ENCODE measurements at places on chromosomes 7 and 10. TPM values are rescaled to one million over a fixed set of nuclear protein-coding genes. Genes with fewer than 3 reads are reported as not detected.

- DNase-seq = no peak
Observed at GRCh38 chr10:132601567-132601966, 64.0 kb downstream of the INPP5A start.

DNA sequence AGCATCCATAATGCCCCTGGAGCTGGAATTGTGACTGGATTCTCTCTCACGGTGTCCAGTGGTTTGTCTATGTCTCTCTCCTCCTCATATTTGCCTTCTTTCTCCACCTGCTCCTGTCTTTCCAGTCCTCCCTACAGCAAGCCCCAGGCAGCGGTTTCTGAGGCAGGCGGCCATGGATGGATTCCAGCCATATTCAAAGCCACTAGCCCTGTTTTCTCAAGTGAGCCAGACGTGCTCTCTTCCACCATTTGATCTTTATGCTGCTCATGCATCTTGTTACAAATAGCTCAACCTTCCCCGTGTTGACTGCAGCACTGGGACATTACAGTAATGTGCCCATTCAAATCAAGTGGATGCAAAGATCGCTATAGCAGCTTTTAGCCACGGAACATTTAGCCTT lies 387.2 kb upstream of the PODXL start:
- no peak for DNase-seq

The NIPSNAP2 gene
- 93.8 TPM for total RNA-seq

The C1QL3 gene
- not detected for total RNA-seq

The NPY gene
- not detected for total RNA-seq

GRCh38 chr10:49382826-49383225 lies 13.1 kb downstream of the DRGX start:
- no peak for DNase-seq

DNA sequence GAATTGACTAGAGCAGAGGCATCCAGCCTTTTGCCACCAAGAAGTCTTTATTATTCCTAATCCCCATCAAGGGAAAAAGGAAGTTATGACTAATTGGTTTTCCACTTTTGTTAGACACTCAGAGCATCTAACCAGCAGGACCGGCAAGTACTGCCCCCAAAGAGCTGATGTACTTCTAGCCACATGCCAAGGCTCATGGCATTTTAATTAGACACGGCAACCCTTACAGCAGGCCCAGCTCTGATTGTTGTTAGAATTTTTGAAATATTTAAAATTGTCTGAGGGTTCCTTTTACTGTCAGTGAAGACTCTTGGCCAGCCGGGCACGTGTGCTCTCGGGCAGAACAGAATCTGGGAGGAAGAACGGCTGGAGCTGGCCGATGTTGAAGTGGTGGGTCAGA lies 114.8 kb downstream of the SPAG6 start:
- no peak for DNase-seq

The BTBD16 gene
- not detected for total RNA-seq

The NME8 gene
- total RNA-seq = not detected

DNA sequence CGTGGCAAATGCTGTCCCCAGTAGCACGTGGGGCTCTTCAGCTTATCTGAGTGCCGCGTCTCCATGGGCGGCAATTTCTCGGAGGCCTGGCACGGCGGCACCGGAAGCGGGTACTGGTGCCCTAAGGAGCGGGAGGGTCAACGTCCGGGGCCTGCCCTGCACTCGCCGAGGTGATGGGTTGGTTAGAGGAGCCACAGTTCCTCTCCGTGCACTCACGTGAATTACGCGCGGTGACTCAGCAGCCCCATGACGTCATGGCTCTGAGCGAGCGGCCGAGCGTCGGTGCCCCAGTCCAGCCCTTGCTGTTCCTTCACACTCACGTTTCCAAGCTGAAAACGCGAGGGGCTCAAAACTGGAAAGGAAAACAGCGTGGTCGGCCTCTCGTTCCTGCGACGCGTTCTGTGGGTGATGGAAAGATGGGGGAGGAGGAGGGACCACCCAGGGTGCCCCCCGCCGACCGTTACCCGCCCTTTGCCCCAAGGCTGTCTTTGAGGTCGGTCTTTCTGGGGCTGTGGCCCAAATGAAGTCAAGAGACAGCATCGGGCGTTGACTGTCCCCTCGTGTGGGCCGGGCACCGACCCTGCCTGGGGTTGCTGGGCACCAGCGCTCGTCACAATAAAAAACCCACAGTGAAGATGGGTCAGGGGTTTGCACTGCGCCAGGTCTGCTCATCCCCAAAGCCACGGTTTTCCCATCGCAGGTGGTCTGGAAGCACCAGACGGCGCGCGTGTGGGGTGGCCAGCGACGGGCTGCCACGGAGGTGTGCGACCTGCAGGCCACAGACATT lies 70.4 kb upstream of the CFAP46 start:
- DNase-seq = no peak

The FGF8 gene
- not detected for total RNA-seq

The URGCP gene
- total RNA-seq = 48.3 TPM

DNA sequence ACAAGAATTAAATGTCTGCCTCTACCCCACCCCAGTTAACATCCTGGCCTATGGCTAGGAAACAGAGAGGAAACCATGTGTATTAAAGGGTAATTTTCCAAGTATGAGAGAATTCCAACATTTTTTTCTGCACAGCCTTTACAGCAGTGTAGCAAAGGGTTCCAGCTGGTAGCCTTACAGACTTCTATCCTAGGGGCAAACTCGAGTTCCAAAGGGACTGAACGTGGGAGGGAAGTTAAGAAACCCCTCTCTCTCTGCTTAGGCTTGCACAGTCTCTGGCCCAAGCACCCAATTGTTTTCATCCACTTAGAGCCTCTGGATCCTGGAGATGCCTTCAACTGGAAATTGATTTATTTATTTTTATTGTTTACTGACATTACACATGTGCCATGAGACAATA lies 60.3 kb downstream of the SLC16A12 start:
- no peak for DNase-seq

The TMEM130 gene
- total RNA-seq = not detected

The MRLN gene
- not detected for total RNA-seq

GRCh38 chr10:86316990-86317389 lies 49.6 kb downstream of the GRID1 start:
- no peak for DNase-seq

The TCTN3 gene
- 23.5 TPM for total RNA-seq

DNA sequence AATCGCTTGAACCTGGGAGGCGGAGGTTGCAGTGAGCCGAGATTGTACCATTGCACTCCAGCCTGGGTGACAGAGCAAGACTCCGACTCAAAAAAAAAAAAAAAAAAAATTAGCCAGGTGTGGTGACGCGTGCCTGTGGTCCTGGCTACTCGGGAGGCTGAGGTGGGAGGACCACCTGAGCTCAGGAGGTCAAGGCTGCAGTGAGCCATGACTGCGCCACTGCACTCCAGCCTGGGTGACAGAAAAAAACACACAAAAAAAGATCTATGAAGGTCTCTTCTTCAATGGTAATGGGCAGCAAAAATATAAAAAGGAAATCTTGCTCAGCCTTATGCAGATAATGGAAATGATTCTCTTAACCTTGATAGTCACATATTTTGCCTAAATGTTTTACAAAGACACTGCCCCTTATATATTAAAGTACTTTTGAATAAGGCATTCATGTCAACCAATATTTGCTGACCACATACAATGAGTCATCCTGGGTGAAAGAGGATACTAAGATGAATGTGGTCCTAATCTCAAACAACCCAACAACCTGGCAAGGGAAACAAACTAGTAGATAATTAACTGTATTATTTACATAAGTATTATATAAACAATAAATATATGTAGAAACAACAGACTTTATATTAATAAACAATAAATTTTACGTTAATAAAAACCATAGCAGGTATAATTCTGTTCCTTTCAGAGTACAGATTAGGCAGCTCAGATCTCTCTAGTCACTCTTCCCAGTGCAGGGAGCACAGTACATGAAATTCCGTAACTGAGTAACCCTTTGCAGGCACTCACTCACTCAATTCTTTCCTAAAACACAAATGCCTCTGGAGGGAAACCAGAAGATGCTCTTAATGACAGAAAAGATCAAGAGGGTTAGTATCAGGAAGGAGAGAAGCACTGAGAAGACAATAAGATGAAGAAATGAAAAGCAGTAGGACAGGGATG lies 8.1 kb downstream of the TOMM7 start:
- no peak for DNase-seq

DNA sequence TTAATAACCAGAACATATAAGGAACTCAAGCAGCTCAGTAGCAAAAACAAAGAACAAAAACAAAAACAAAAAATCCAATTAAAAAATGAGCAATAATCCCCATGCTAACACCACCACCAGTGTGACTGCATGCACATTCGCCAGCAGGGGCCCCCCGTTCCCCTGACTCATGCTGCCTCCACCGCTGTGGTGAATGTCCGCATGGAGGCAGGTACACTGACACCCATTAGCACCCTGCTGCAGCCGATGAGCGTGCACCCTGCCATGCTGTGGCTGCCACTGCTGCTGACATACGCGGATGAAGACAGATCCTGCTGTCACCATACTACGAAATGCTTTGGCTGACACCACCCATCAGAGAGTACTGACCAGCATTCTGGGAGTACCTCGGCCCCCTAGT lies 321.6 kb upstream of the LRRTM3 start:
- DNase-seq = no peak

DNA sequence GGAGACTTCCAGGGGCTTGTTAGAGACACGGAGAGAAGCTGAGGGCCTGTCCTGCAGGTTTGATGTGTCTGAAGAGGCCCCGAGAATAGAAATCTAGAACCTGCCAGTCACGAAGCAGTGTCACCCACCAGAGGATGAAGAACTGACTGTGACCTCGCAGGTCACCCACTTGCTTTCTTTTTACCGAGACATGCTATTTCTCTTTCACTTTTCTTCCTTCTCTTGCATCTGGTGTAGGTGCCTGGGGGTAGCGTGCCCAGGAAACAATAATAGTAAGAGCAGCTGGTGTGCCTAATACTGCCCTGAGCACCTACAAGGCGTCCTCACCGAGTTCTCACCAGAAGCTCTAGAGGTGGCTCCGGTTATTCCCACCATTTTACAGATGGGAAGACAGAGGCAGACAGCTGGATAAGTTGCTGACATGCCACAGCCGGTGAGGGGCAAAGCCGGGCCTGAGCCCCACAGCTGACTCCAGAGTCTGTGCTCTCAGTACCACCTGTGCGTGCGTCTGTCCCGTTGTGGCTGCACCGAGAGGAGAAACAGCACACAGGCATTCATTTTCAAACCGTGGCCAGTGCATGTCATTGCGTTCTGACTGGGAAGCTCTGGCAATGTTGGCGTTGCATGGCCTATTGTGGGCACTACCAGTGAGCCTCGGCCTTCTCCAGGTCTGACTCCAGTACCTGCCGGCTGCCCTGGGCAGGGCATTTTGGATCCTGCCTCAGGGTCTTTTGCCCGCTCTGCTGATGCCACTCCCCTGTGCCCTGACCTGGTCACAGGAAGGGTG lies 7.8 kb downstream of the CHST3 start:
- no peak for DNase-seq

The H2AZ2 gene
- 371 TPM for total RNA-seq

DNA sequence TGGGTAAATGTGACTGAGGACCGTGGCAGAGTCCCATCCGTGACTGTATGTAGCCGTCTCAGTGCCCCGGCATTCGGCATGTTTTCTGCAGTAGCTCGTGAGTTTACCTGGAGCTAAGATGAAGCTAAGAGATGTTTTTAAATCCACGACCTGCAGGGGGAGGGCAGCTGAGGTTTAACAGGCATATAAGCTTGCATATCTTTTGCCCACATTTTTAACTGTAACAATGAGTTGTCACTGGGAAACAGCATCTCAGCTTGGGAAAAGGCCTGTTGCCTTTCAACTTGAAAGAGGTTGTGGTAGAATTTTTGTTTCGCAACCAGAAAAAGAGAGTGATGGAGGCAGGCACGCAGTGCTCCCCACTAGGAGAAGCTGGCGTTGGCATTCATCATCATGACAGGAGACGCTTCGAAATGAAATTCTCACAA lies 77.7 kb downstream of the CELF2 start:
- no peak for DNase-seq

The RNLS gene
- total RNA-seq = 7.1 TPM

Data from Calu3 (cell line).